Naive B cell (primary cell): ENCODE measurements at places on chromosomes 12 and 14.

GRCh38 chr12:3042394-3042793 lies 34.8 kb upstream of the TSPAN9 start:
- peak; percentile 87 for DNase-seq

DNA sequence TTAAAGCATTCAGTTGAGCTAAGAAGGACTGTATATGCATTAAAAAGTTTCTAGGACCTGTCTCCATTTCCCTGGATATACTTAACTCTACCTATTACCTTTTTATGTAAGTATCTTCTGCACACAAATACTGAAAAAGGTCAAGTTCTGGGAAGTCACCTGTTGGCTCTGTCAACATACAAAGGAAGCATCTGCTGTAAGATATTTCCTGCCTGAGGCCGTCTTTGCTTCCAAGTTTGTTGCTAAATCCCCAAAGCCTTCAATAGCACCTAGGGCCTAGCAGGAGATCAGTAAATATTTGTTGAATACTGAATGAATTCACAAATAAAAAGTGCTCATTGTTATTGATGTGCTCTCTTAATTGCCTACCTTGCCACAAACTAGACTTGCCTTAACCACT lies 188.4 kb downstream of the DUSP6 start:
- no peak for DNase-seq

DNA sequence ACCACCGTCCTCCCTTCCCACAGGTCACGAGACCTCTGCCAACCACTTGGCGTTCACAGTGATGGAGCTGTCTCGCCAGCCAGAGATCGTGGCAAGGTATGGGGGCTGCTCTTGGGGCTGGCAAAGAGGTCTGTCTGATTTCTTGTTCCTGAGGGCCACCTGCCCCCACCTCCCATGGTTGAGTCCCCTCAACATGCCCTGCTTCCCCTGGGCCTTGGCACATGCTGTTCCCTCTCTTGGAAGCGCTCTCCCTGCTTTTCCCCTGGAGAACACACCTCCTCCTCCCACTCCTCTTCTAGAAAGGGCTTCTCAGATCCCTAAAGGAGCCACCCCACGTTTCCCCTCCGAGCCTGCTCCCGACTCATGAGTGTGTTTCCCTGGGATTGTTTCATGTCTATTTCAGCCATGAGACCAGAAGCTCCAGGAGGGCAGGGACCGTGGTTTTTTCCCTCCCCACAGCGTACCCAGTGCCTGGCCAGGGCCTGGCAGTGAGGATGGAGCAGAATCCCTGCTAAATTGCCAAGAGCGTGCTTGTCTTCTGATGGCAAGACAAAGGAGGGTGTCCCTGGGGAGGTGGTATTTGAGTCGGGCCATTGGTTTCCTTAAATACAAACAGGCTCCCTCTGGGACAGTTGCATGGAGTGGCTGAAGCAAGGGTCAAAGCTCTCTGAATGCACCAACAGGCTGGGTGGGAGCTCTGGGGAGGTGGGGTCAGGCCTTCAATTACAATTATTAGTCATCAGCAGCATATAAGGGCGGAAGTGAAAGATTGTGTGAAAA lies 34.1 kb downstream of the CYP46A1 start:
- DNase-seq: no peak

DNA sequence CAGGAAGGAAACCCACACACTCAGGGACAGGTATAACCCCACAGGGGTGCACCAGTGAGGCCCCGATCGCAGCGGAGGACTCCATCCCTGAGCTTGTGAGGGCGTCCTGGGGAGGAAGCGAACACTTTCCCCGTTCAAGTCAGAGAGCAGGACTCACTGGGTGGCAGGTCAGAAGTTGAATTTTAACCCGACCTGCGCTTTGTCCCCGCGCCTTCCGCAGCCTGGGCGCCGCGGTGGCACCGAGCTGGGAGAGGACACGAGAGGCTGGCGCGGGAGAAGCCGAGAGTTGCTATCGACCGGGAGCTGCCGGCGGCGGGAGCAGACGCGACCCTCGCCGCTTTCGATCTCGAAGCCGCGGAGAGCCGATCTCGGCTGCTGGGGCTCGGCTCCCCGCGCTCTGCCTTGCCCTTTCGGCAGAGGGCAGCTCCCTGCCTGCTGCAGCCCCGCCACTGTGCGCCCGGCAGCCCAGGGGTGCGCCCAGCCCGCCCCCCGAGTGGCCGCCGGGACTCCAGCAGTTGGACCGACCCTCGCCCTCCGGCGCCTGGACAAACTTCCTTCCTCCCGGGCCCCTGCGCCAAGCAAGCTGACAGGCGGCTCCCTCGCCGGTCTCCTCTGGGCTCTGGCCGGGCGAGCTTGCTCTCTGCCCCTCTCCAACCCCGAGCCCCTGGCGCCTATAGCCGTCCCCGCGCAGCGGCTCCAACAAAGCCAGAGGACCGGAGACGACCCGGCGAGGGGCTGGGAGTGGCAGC lies 918 bp downstream of the LIN7A start:
- no peak for DNase-seq

- no peak for DNase-seq
These were observed 43.5 kb downstream of the COX16 start for GRCh38 chr14:70315942-70316341.

DNA sequence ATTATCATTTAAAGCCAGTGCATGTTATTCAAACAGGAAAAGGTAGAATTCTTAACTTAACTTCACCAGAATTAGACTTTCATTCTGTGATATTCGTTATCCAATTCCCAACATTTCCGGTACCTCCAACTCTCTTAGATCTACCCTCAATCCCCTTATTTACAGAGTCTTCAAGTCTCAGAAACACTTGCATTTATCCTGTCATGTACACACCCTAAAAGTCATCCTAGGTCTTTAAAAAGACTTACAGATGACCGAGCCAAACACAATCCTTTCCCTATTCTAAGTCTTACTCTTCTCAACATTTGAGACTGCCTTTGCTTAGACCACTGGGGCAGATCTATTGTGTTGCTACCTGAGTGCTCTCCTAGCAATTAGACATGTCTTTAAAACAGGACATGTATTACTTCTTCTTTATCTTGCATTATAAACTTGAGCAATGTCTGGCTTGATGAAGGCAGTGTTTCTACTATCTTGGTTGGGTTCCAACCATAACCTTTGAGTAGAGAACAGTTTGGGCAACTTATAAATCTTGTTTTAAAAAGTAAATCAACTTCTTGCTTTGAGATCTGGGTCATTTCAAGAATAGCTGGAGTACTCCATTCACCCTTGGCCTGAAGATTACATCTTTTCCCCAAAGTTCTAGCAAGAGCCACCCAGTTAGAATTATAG lies 140.6 kb upstream of the PLEKHG7 start:
- DNase-seq: no peak

- DNase-seq: no peak
These were observed 10.9 kb upstream of the MYL2 start for GRCh38 chr12:110931315-110931728.

DNA sequence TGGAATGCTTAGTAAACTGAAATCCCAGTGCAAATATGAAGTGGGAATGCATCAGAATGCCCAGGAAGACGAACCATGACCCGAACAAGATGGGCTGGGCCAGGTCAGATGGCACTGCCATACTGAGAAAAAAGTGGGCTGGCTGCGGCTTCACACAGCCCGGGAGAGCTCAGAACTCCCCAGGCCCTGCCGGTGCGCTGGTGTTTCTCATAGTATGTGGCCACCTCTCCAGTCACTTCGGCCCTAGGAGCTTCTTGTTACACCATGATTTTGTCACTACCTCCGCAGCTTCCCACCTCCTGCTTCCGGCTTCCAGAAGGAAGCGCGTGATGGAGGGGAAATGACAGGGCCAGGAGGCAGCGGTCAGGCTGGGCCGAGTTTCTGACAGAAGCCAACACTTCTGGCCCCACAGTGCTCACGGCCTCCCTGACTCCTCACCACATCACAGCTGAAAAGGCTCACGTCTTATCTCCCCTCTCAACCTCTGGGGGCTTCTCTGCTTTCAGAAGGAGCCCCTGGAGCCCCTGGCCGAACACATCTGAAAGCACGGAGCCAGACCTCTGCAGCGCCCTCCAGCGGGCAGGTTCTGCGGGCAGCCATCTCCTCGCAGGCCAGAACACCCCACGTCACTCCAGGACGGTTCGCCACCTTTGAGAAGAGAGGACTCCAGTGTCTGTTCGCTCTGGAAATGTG lies 30.7 kb downstream of the DAD1 start:
- DNase-seq: no peak

GRCh38 chr12:58841058-58841798 lies 79.1 kb downstream of the LRIG3 start:
- no peak for DNase-seq

- DNase-seq: no peak
These were observed 2.0 kb downstream of the DYRK2 start for GRCh38 chr12:67650388-67651131.

DNA sequence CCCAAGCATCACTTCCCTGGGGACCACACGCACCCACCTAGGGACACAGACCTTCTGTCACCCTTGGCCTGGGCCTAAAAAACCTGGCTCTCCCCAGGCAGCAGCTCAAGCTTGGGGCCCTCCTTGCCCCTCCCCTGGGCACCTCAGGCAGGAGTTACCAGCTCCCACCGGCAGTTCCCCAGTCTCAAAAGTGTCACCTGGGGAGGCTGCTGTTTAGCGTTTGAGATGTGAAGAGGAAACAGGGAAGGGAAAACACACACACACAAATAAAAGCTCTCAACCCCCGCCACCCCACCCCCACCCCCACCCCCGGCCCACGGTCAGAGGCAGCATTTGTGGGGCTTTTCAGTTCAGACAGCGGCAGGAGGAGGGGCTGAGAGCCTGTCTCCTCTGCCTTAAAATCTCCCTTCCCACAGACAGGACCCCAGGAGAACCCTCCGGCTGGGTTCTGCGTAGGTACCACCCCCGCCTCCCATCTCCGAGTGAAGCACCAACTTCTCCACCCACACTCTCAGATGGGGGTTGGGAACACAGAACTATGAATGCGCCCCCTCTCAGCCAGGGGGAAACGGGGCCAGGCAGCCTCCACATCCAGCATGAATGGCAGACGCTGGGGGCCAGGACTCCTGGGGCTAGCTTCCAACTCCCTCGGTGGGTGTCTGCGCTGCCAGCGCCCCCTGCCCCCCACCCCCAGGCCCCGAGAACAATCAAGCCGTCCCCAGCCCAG lies 3.0 kb downstream of the NCOR2 start:
- no peak for DNase-seq

GRCh38 chr12:80186727-80187217 lies 87.4 kb downstream of the OTOGL start:
- peak; percentile 1 for DNase-seq

DNA sequence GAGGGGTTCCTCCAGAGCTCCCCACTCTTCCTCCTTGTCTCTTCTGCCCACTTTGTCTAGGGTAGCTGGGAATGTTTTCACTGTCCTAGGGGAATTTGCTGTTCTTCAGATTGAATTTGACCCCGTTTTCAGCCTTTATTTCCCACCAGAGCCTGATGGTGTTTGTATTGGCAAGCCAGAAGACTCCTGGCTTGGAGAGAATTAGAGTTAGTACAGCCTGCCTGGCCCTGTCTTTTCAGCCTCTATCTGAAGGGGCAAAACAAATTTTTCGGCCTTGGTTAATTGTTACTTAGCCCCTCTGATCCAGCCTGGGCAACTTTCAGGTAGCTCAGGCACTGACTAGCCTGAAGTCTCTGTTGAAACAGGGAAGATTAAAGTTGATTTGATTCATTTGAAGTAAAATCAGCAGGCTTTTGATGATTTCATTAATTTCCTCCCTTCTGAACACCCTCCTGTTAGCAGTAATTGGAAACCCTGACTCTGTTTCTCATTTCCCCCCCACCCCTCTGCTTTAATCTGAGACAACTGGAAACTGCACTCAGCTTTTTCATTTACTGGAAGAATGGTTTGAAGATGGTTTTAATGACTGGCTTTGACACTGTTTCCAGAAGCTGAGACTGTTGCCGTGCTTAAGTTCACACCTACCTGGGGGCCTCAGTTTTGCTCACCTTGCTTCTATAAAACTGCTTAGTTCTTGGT lies 63.3 kb downstream of the SUSD6 start:
- no peak for DNase-seq

GRCh38 chr14:71590131-71590530 lies 342.1 kb upstream of the RGS6 start:
- DNase-seq: no peak
